Muscle of leg (tissue), 16 donors: ENCODE measurements at places on chromosomes 7 and 10.

DNA sequence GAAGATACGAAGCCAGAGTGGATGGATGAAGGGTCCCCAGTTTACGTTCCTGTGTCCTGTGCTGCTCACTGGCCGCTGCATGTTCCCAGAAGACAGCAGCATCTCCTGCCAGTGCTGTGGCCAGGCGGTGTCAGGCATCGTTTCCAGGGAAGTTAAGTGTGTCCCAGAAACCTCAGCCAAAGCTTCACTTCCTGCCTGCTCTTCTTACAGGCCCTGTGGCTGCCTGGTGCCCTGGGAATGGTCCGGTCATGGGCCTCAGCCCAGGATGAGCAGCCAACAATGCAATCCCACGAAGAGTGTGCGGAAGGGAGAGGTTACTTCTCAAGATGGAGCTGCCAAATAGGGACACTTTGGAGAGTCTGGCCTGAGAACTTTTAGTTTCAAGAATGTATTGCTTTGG is 99.7 kb upstream of the TARP start:
- DNase-seq = peak; percentile 39

DNA sequence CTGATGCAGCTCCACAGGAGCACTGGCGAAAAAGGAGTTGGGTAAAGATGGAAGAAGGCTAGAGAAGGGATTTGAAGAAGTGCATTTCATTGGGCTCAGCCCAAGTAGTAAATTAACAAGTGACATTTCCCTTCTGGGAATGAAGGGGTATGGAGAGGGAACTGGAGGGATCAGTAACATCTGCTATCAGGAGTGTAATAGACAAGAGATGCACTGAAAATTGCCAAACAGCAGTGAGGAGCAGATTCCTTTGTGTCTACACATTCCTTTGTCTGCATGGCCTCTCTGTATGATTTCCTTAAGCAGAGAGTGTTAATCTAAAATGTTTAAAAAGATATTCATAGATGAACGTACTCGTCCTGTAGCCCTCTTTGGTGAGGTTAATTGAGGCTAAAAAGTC is 148.2 kb upstream of the FERD3L start:
- peak; percentile 3 for DNase-seq

- no peak for DNase-seq
These were observed 440.9 kb upstream of the POT1 start for GRCh38 chr7:125370502-125370901.

- DNase-seq = no peak
These were observed 60.4 kb downstream of the KLRG2 start for GRCh38 chr7:139423091-139423490.

- DNase-seq = no peak
These were observed 24.7 kb upstream of the SEM1 start for GRCh38 chr7:96734343-96734742.

GRCh38 chr7:105345725-105346124 is 43.0 kb downstream of the SRPK2 start:
- DNase-seq = no peak

- DNase-seq = peak; percentile 16
These were observed 15.7 kb downstream of the TMEM106B start for GRCh38 chr7:12226756-12227155.

GRCh38 chr10:86348321-86349210 is 18.0 kb downstream of the GRID1 start:
- DNase-seq = no peak

DNA sequence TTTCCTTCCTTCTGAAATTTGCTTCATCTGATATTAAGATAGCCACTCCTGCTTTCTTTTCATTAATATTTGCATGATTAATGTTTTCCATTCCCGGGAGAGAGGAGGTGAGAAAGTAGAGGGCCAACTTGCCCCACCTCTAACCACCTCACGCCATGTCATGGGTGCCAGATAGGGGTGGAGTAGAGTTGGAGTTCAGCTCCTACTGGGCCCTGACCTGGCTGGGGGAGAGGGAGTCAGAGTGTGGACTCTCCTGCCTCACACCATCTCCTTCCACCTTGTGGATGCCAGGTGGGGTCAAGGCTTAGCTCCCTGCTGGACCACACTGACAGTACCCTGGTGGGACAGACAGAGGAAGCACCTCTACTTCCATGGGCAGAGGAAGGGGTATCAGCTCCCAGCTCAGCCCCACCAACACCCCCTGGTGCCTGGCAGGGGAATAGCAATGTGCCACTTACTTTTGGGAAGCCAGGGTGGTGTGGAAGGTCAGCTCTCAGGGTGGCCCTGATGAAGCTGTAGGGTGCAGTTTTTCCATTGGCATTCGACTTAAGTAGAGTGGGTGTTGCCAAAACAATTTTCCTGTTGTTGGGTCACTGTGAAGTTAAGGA is 28.0 kb downstream of the CHST12 start:
- no peak for DNase-seq

GRCh38 chr7:98321301-98321700 is 39.8 kb downstream of the BRI3 start:
- peak; percentile 25 for DNase-seq

DNA sequence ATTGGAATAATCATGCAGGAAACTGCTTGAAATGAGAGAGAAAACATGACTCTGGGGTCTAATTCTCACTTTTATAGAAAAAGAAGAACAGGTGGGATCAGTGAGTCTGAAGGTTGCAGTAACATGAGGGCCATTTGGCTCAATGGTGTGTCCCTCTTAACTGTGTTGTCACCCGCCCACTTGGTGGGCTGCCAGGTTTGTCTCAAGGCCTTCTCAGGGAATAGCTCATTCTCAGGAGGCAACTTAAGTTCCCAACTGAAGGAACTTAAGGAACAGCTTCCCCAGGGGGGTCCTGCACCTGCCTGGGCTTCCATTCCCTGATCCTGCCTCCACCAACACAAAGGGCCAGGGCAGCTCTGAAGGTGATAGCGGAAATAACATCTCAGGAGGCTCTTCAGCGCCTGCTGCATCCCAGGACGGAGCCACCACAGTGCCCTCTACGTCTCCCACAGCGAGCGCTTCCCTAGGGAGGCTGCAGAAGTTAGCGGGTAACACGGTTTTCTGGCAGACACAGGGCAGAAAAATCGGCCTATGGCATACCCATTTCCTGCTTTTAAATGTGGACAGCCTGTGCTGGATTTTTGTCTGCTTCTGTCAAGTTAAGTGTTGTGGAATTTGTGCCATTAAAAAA is 88.8 kb downstream of the ZRANB1 start:
- no peak for DNase-seq

GRCh38 chr10:133388236-133388972 is 5.6 kb upstream of the MTG1 start:
- DNase-seq = no peak

DNA sequence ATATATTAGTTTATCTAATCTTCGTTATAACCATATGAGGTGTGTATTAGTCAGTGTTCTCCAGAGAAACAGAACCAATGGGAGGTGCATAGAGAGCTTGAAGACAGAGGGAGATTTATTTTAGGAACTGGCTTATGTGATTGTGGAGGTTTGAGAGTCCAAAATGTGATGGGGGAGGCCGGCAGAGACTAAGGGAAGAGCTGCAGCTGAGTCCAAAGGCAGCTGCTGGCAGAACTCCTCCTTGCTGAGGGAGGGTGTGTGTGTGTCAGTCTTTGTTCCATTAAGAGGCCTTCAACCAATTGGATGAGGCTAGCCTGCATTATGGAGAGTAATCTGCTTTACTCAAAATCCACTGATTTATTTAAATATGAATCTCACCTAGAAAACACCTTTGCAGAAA is 165.1 kb downstream of the SH3PXD2A start:
- DNase-seq = peak; percentile 68

- DNase-seq = peak; percentile 82
These were observed 456.8 kb upstream of the NRP1 start for GRCh38 chr10:33791272-33791660.

- no peak for DNase-seq
These were observed 46.5 kb downstream of the SVOPL start for GRCh38 chr7:138654616-138655015.

DNA sequence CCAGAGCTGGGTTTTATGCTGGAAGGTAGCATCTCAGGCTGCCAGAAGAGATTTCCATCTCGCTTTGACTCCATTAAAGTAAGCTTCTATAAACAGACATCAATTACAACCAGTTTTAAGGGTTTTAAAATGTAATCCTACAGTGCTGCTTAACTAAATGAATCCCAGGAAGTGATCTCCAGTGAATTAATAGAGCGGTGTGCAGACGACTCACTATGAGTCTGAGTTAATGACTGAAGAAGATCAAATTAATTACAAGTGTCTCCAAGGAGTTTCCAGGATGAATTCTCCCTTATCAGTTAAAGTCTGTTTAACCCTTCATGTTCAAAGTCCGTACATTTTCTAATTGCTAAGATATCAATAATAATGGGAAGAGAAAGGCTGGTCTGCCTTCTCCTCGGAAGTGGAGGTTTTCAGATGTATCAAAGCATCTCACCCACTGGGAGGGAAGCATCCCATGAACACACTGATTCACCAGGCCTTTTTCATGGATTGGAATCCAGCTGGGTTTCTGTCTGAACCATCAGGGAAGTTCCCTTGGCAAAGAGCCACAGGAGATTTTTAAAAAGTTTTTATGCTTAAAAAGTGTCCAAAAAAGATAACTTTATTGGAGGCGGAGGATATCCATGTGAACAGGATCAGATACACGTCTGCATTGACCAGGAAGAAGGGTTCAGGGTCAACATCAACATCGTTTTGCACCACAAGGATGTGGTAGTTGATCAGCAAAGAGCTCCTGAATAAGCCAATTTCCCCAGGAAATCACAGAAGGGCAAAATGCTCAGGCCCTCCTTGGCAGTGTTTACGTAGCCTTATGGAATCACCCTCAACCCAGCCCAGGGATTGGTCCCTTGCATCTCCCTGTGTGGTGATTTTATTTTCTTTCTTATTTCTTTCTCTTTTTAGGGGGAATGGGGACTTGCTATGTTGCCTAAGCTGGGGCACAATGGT is 288.2 kb downstream of the POU6F2 start:
- no peak for DNase-seq

DNA sequence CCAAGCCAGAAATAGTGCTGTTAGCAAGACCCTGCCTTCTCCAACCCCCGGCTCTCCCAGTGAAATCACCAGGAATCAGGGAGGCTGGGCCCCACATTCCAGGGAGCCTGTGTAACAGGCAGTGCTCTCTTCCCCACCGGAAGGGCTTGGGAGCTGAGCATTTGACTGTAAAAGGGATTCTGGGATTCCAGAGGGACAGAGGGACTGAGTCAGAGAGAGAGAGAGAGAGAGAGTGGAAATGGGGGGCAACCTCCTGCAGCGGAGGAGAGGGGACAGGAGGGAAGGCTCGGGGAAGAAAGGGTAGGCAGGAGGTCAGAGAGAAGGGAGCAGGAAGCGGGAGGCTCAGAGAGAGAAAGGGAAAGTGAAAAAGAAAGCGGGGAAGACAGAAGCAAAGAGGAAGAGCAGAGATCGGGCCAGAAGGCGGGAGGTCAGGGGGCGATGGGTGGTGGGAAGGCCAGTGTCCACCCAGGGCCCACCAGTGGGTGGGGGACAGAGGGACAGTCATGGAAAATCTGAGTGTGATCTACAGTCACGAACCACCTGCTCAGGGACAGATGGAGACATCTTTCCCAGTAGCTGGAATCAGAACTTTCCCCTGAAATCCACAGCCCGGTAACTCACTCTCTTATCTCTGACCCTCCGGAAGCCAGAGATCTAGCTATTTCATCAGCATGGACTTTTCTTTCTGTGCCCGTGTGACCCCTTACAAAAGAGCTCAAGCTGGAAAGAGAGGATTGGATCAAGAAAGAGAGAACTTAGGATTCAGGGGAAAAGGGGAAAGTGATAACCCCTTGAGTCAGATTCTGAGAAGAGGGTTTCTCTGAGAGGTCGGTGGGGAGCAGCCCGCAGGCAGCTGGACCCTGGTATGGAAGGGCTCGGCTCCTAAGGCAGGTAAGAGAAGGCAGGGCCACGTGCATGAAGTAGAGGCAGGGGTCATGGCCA is 4.6 kb upstream of the SERPINE1 start:
- peak; percentile 99 for DNase-seq

GRCh38 chr7:122364761-122365280 is 60.3 kb upstream of the FEZF1 start:
- no peak for DNase-seq

- no peak for DNase-seq
These were observed 240.0 kb downstream of the ARHGAP21 start for GRCh38 chr10:24483701-24484100.
